ENCODE measurements at places on chromosomes 1 and 21.

- no peak for DNase-seq
Measured at GRCh38 chr1:46020010-46020409, 112.4 kb downstream of the PIK3R3 start.

DNA sequence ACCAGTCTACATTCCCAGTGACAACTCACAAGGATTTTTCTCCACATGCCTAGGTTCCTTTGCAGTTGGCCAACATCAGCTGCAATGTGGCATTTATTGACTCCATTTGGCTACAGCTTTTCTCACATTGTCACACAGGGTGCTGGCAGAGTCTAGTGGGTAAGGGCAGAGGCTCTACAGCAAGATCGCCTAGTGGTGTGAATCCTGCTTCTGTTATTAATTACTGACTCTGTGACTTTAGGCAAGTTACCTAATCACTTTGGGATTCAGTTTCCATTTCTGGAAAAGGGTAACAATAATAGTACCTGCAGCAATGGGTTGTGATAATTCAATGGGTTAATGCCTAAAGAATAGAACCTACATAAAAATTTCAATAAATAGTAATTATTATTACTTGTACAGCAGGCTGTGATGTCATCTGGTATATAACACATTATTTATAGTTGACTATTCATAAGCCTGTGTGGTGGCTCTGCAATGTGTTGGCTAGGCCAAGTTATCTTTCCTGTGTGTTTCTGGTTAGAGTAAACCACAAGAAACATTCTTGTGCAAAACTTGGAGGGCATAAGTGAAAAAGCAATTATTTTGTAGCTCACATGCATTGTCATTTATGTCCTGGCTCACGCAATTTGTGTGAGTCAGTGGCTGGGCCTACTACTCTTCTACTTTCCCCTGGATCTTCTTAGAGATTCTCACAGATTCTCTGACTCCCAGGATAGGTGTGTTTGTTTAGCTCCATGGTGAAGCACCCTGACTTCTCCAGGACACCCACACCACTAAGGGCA, 59.5 kb downstream of the PTGS2 start:
- no peak for DNase-seq

DNA sequence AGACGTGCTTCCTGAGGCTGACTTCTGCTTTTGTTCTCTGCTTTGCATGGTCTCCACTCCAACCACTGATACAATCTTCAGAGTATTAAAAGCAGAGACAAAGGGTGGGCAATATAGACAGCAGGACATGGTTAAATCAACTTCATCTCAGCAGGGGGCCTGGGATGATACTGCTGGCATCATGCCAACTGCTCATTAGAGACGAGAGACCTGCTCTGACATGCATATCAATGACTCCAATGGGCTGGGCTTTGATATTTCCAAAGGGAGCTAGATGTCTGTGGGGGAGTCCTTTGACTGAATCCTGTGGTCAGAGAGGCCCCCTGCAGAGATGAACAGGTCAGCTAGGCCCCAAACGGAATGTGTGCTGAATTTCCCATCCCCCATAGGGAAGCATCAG, 106.6 kb downstream of the ACTL8 start:
- DNase-seq: no peak

DNA sequence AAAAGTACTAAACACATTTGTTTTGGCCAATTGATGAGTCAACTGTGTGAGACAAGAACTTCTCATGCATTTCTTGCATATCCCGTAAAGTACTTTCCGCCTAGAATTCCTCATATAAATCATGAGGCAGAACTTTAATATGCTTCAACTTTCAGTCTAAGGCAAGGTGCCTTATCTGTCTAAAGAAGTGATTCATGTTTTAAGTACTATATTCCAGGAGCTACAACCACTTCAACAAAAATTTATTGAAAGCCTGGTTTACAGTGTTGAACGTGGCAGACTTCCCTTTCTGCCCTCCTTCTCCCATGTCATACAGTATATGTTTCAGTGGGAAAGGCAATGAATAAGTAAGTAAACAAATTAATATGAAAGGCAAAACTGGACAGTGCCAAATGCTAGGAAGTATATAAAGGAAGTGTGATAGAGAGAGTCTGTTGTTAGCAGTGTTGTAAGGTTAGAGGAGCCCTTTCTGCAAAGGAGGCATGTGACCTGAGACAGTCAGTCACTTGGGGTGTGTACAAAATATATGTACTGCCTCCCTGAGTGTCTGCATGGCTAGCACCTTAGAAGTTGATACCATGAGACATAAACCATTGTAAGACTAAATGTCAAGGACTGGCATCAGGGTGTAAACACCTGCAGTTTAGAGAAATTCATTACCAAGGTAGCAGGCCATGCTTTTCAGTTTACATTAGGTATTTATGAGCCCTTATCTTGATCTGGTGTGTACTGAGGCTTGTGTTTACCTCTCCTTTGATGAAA, 362.2 kb downstream of the SRGAP2C start:
- DNase-seq: no peak

GRCh38 chr1:82387012-82387366, 586.3 kb downstream of the ADGRL2 start:
- no peak for DNase-seq

GRCh38 chr1:83794384-83794783, 204.5 kb downstream of the TTLL7 start:
- no peak for DNase-seq

- DNase-seq: no peak
Measured at GRCh38 chr1:235601104-235601503, 48.5 kb downstream of the GNG4 start.

GRCh38 chr1:209627027-209627731, 25.0 kb downstream of the LAMB3 start:
- DNase-seq: no peak

DNA sequence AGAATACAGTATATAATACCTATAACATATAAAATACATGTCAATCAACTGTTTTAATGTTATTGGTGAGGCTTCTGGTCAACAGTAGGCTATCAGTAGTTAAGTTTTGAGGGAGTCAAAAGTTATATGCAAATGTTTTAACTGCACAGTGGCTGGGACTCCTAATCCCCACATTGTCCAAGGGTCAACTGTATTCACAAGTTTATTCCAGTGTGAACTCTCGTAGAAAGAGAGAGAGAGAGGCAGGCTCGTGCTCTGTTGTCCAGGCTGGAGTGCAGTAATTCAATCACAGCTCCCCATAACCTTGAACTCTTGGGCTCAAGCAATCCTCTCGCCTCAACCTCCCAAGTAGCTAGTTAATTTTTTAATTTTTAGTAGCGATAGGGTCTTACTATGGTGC, 66.0 kb downstream of the NRIP1 start:
- no peak for DNase-seq

DNA sequence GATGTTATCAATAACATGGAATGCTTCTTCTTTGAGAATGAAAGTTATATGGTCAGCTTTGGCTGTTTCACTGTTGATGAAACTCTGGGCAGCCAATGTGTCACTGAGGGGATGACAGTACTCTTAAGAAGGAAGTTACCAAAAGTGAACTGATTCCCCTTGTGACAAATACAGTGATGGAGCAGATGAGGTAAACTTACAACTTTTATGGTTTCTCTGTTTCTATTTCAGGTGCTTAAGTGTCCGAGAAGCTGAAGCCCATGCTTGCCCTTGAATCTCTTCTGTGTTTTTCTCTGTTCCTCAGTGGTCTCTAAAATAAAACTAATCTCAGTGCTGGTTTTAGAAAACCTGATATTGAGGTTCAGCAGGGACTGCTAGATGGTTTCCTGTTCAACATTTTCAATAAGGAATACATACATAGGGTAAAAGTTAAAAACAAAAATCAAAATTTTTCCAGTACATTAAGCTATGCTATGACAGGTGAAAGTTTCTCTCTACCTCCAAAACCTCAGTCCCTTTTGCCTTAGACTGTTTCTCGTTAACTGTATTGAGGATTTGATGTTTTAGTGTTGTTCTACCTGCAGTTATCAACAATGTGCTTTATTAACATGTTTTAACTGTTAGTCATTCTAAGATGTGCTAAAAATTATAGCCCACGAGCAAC, 454.4 kb upstream of the ADGRL4 start:
- DNase-seq: no peak

GRCh38 chr1:170687621-170688020, 23.7 kb downstream of the PRRX1 start:
- no peak for DNase-seq

GRCh38 chr1:200279810-200280411, 129.9 kb downstream of the ZNF281 start:
- no peak for DNase-seq

DNA sequence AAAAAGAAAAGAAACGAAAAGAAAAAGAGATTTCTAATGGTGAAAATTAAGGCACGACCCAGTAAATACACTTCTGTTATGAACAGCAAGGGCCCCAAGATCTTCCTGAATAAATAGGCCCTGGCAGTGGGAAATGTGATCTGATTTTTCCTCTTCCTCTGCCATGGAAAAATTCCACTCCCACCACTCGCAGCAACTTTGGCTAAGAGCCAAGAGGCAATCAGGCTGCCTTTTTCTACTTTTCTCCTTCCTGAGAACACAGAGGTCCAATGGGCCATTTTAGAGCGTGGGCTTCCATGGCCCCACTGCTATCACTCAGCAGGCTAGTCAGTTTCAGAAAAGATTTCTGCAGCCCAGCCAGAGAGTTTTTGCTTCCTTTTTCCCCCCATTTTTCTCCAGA, 33.7 kb upstream of the AK4 start:
- DNase-seq: no peak

DNA sequence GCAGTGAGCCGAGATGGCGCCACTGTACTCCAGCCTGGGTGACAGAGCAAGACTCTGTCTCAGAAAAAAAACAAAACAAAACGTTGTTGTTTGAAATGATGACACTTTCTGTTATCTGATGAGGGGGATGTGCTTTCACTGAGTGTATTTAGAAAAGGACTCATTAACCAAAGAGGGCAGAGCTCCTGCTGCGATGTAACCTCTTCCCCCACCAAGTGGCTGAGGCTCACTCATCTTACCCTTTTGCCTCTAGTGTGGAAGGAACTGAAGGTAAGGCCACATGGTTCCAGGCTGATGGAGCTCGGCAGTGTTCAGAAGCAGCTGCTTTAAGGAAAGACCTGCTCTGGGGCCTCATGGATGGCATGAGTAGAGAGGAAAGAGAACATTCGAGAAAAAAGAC, 105.7 kb upstream of the RUNX1 start:
- DNase-seq: no peak

- no peak for DNase-seq
Measured at GRCh38 chr21:14981246-14981645, 83.6 kb downstream of the NRIP1 start.

- no peak for DNase-seq
Measured at GRCh38 chr21:33762803-33763581, 120.7 kb downstream of the ITSN1 start.

DNA sequence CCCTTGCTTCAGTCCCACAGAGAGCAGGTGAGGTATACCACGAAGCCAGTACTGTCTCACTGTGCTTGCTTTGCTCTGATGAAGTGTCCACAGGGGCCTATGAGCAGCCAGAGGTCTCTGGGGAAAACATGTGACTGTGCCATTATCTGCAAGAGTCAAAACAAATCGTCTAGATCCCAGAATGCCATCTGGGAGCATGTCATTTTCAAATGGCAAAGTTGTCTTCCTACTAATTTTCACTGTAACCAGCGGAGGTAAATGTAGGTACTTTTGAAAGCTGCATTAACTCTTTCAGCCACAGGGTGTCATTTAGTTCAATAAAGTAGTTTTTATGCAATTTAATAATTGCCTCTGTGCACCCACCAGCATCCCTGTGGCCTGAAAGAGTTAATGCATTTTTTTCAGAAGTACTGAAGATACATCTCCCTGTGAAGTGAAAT, 173.6 kb upstream of the SGIP1 start:
- no peak for DNase-seq

GRCh38 chr1:99600782-99601181, 45.1 kb upstream of the PALMD start:
- no peak for DNase-seq

GRCh38 chr1:234503193-234504050, 24.4 kb upstream of the TARBP1 start:
- DNase-seq: no peak

- no peak for DNase-seq
Measured at GRCh38 chr1:172138634-172139033, 281.9 kb upstream of the C1orf105 start.

- no peak for DNase-seq
Measured at GRCh38 chr1:228737601-228738041, 2.3 kb downstream of the RHOU start.

DNA sequence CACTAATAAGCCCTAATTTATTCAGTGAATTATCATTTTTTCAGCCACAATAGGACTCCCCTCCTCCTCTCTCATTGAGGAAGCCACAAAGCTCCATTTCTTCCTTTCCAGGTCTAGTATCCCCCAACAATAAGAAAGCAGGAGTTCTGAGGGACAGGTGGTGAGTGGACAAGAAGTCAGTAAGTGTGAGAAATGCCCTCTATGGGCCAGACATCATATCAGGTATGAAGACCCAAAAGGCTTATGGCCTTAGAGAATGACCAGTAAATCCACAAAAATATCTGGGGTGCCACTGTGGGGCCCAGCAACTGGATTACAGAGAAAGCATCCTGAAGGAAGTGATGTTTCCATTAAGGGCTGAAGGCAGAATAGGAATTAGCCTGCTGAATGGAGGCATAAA, 175.7 kb downstream of the TRIM33 start:
- no peak for DNase-seq

- no peak for DNase-seq
Measured at GRCh38 chr1:220123889-220124288, 30.0 kb downstream of the IARS2 start.

GRCh38 chr1:20830378-20830777, 43.3 kb upstream of the HP1BP3 start:
- DNase-seq: no peak

GRCh38 chr1:170696591-170697290, 32.8 kb downstream of the PRRX1 start:
- no peak for DNase-seq

DNA sequence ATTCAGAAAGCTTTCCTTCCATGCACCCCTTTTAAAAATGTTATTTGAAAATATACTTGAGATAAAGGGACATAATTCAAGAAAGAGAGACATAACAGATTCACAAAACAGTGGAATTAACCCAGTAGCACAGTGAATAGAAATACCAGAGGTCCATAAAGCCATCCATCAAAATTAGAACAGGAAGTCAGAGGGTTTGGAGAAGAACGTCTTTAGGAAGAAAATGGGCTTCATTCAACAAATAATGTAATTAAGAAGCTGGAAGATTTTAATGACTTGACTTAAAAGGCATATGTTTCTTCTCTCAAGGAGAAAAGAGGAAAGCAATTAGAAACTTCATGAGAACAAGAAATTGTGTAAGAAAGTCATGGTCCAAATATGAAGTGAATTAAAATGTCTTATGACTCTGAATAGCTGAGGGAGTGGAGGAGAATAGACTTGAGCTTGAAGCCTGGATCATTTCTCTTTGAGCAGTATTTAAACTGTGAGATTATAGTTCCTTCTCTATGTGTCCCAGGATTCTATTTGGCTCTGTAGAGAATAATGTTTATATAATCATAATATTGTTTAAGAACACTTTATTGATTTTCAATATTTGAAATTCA, 7.9 kb upstream of the HCRTR1 start:
- no peak for DNase-seq

DNA sequence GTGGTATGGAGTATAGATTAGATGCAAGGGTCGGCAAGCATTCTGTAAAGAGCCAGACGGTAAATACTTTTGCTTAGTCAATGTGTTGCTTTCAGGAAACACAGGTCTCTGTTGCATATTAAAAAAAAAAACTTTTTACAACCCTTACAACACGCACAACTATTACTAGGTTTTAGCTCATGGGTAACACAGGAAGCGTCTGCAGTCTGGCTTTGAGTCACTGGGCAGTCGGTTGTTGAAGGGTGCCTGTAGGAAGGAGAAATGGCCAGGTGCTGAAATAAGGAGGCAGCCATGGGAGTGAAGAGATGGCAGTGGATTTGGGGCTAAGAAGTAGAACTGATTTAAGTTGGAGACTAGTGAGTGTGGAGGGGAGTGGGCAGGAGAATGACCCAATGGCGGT, 192.1 kb downstream of the KCNJ6 start:
- DNase-seq: no peak

Data from head of caudate nucleus (tissue), 42 donors.